Activated CD4-positive, alpha-beta T cell treated with anti-CD3 and anti-CD28 coated beads, Interleukin-2, Interleukin-6, amounts not matched to agents 100 ng/mL and 50 ng/mL, durations not matched to agents 16 hours and 8 hours (primary cell): ENCODE measurements at places on chromosomes 16 and 17.

DNA sequence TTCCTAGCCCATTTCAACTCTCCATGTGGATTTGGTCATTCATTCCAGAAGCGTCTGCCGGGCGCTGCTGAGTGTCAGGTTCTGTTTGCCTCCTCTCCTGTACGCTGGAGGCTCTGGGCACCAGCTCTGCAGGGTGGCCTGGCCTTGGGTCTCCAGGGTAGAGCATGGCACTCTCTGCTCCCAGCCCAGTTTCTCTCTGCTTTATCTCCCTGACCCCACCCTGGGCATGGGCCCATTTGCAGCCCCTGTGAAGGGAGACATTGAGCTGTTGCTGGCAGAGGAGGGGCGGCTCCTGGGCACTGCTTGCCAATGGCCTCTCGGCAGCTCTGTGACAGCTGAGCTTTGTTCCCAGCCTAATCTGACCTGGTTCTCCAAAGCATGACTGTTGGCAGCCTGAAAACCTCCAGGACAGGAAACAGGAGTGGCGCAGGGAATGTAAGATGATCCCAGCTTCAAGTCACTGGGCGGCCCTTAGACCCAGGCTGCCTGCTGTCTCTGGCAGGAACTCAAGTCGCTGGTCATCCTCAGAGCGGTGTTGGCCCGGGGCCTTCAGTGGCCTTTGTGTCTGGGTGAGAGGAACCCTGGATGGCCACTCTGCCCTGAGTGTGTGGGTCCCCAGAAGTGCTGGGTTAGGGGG lies 146.8 kb downstream of the SEC14L1 start:
- DNase-seq: no peak

- no peak for DNase-seq
These were observed 117.1 kb upstream of the ZNF750 start for GRCh38 chr17:82956726-82957468.

DNA sequence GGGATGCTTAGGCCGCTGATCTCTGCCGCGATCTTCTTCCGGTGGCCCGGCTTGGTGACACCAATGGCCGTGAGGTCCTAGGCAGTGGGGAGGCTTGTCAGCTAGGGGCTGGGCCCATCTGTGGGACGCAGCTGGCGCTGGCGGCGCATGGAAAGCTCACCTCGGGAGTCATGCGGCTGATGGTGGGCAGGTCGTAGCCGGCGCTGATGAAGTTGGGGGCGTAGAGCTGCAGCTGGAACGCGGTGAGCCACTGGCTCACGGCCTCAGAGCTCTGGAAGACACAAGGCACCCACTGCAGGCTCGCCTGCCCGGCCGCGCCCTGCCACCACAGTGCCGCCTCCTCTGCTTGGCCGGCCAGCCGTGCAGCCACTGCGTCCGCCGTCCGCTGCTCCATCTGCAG lies 12.7 kb downstream of the CASKIN1 start:
- no peak for DNase-seq

- DNase-seq: no peak
These were observed 59.2 kb downstream of the ANKRD11 start for GRCh38 chr16:89431158-89431584.

DNA sequence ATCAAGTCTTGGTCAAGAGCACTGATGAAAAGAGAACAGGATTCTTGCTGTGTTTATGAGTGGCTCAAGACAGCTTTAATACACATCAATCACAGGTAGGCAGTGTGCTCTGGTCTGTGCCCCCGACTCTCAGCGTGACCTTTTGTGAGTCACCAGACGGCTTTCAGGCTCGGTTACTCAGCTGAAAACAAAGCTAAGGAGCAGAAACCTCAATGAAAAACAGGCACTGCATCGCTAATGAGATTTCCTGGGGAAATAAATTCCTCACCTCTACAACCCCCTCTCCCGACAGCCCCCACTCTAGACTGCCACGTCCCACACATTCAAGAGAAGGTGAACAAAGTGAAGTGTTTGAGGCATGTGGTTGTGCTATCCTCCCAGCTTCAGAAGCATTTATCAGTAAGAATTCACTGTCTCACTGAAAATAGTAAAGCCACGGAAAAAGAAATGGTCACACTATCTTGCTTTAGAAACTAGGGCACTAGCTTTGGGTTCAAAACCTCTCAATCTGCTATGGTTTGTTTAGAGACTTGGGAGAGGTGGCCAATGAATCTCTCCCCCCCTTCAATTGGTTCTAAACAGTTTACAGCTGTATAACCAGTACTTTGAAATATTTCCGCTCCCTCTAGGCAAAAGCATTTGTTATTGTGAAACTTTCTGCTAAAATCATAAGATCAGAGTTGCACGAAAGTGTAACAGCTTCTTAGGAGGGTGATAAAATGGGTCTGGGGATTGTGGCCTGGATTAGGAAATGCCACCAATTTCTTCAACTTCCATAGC lies 199.5 kb upstream of the PMFBP1 start:
- no peak for DNase-seq

DNA sequence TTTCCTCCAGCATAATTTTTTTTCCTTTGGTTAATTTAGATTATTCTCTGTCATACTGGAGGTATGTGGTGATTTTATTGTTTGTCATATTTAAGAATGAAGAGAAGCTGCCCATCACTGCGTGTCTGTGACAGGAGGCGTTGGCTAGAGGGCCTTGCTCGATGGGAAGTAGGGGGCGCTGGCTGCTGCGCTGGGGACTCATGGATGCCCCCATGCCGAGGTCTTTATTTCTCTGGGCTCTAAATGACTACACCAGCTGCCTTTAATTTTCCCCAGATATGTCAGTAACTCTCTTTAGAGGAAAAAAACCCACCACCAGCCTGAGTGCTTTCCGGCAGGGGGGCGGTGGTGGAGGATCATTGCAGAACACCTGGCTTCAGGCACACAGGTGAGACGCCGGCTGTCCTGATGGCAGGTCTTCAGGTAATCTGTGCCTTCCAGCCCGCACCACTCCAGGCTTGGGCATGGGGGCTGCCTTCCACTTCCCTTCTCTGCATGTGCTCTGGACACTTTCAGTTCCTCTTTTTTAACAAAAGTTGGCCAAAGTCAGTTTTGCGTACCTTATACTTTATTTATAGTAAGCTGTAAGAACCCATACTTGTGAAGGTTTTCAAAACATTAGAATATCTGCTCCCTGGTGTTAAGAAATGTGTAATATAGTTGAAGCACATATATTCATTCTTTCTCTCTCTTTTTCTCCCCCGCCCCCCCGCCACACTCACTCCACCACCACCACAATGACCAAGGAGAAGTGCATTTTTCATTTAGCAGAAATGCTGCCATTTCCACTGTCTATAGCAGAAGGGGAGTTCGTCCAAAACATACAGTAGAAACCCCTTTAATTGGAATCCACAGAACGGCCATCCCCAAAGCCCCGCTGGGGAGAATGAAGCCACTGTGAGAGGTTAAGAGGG lies 192.7 kb downstream of the RPTOR start:
- DNase-seq: no peak

DNA sequence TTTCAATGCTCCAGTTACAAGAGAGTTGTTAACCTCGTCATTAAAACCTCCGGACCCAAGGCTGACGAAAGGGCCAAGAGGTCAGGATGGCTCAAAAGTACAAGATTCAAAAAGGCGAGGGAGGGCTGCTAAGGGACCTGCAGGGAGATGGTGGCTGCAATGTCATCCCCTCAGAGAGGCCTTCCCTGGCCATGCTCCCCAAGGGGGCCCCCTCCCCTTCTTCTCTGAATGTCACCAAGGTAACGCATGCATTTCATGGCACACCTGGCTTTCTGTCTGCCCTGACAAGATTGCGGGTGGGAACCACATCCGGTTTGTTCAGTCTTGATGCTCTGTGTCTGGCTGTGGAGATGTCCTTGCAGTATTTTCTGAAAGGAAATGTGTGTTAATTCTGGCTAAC lies 89.9 kb downstream of the C16orf78 start:
- peak; percentile 77 for DNase-seq

GRCh38 chr16:7381671-7382070 lies 49.0 kb downstream of the RBFOX1 start:
- no peak for DNase-seq

- DNase-seq: peak; percentile 77
These were observed 7.5 kb downstream of the EPOP start for GRCh38 chr17:38667099-38667786.
